Renal cortex interstitium (tissue), 15 donors: ENCODE measurements at places on chromosomes 7 and 10. TPM values are rescaled to one million over a fixed set of nuclear protein-coding genes. Genes with fewer than 3 reads are reported as not detected.

- DNase-seq: no peak
These were observed 60.7 kb upstream of the NRP1 start for GRCh38 chr10:33395201-33395600.

ALKBH4 gene
- 10.6 TPM for polyA plus RNA-seq

FOXP2 gene
- polyA plus RNA-seq: 13.3 TPM

DNA sequence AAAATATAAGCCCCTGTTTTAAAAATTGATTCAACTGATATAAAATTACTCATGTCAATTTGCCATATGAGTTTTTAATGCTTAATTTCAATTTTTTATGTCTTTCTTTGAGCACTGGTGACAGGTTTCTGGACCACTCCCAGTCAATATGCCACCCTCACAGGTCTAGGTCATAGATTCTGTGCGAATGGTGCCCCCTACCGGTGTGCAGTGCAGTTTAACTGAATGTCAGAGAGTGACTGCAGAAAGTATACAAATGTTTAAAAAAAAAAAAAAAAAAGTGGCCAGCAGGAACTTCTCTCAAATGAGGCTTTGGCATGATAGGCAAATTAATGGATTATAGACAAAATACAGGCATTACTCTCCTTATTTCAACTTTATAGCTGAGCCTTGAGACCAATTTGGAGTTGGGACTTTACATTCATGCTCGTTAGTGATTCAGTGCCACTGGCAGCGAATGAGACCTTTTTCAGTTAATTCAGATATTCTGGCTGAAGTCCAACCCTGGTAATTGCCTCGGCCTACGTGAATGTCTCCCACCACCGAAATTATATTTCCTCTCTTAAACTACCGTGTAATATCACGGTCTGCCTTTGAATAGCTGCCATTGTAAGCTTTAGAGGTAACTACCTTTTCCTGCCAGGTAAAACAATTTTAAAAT, 427.6 kb downstream of the PHTF2 start:
- DNase-seq: no peak

DNA sequence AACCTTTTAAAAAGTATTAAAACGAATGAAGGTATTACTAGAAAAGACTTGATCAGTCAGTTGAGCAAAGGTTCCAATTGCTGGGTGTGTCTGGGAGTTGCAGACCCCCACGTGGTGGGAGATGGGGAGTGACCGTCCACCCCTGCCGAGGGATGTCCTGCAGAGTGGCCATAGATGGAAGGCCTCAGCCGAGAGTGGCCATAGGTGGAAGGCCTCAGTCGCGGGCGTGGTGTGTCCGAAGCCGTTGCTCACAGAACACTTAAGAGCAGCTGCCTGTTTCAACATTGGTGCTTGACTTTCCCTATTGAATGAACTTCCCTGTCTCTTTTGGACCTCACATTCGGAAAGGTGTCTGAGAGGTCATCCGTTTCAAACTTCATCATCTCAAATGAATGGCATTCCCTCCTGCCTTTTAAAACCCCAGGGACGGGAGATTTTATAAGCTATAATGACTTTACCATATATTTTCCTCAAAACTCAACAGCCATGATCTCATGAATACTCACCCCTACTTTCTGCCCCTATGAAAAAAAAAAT, 69.4 kb downstream of the CAMK1D start:
- DNase-seq: no peak

DNA sequence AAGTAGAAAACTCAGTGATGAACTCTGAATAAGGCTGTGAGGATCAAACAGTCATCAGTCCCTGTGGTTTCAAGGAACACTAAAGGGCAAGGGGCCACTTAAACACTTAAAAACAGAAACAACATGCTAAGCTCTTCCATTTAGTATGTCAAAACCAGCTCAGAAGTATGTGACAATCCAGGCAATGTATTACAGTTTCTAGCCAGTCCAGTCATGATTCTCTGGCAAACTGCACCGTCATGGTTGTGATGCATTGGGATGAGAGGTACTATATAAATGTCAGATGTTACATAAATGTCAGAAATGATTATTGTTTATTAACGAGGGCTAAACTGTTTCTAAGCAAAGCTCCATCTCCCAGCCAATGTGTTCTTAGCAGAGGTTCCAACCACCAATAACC, 4.7 kb upstream of the CREB5 start:
- DNase-seq: no peak

- DNase-seq: no peak
These were observed 148.8 kb downstream of the SNX10 start for GRCh38 chr7:26440233-26441001.

- DNase-seq: no peak
These were observed 86.4 kb upstream of the ELMO1 start for GRCh38 chr7:37534893-37535610.

DNA sequence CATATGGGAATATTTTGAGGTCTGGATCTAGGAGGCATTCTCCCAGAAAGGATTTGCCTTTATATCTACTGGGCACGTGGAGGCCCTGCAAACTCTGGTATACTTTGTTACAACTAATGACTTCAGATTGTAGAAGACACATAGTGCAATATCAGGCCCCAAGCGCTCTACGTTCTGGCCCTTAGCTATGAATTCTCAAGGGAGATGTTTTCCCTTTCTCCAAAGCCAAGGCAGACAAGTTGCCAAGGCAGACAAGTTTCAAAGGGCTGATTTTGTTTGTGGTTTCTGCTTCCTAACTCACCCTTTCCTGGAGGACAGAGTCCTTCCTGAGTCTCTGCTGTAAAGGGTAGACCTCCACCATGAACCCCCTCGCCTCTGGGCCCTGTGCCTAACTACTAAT, 99.4 kb upstream of the CTTNBP2 start:
- no peak for DNase-seq

PHYHIPL gene
- polyA plus RNA-seq: 16.4 TPM

TMEM254 gene
- 60.1 TPM for polyA plus RNA-seq

RADIL gene
- polyA plus RNA-seq: 3.5 TPM

- no peak for DNase-seq
These were observed 90.4 kb downstream of the ZMIZ1 start for GRCh38 chr10:79159141-79159651.

- no peak for DNase-seq
These were observed 46.6 kb downstream of the MACC1 start for GRCh38 chr7:20170633-20171032.

DNA sequence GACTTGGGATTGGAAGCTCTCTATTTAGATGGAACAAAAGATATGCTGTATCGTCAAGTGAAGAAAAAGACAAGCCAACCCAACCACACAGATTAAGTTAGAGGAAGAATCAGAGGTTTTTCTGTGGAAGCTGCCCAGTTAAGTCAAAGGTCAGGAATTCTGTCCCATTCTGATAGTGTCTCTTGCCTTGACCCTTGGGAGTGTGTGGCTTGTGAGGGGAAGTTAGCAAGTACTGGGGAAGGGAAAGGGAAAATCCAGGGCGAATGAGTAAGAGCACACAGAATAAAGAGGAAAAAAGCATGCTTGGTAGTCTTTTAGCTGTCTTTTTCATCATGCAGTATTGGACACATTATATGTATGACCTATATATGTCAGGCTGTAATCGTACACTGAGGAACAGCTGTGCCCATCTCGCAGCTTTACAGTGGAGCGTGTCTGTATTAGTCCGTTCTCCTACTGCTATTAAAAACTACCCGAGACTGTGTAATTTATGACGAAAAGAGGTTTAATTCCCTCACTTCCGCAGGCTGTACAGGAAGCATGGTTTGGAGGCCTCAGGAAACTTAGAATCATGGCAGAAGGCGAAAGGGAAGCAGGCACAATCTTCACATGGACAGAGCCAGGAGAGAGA, 197.2 kb downstream of the GALNT17 start:
- no peak for DNase-seq

GRCh38 chr10:79220307-79220706, 127.0 kb upstream of the PPIF start:
- no peak for DNase-seq

SORCS1 gene
- 13.7 TPM for polyA plus RNA-seq

GRCh38 chr7:99191869-99192596, 15.9 kb downstream of the KPNA7 start:
- DNase-seq: no peak

GRCh38 chr7:17408245-17408903, 109.9 kb downstream of the AHR start:
- DNase-seq: no peak

- no peak for DNase-seq
These were observed 189.3 kb downstream of the ABCA13 start for GRCh38 chr7:48360574-48360973.
